ENCODE measurements at places on chromosomes 3 and 15.
A peak's percentile ranks its signal among the peaks of the same experiment; 100 is the strongest.

DNA sequence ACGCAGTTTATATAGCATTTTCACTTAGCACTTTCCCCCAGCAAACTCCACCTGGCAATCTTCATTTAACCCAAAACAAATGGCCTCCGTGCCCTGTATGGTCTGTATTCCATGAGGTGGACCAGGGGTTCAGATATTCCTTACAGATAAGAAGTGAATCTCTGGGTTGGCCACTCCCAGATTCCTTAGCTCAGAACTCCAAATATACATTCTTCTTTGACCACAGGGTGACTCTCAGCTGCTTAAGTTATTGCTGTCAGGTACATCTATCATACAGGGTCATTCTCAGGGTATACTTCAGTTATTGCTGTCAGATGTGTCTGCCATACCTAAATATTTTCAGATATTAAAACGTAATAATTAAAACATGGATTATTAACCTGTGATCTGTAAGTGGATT is 229.8 kb downstream of the TBL1XR1 start:
- no peak for DNase-seq

DNA sequence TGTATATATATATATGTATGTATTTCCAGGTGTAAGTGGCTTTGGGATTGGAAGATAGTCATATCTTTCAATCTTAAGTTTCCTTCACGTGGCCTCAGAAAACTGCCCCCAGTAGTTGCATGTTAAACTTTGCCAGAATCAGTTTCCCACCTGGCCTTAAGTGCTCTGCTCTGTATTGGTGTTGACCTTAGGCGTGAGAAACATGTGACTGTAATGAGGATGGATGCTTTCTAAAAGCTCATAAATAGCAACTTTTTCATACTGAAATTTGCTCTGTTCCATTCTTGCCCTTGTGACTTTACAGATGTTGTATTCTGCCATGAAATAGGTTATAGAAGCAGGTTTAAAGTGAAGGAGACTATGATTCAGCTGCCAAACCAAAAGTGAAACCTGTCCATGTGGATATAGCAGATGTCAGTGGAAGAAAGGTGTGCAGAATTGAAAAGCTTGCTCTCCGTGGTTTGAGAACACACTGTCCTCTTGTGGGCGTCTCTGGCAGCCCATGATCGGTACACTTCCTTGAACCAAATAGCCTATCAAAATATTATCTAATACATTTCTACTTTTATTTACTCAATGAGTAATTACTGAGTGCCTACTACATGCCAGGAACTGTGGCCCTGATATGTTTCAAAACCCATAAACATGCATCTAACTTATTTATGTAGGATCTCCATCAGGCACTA is 15.8 kb downstream of the SCG5 start:
- DNase-seq = no peak

- no peak for DNase-seq
Measured at GRCh38 chr3:70333080-70333479, 20.6 kb upstream of the MDFIC2 start.

GRCh38 chr3:149717391-149718056 is 34.8 kb downstream of the COMMD2 start:
- no peak for DNase-seq

GRCh38 chr15:39177561-39177960 is 403.3 kb upstream of the THBS1 start:
- no peak for DNase-seq

GRCh38 chr3:120752865-120753264 is 10.3 kb downstream of the GTF2E1 start:
- no peak for DNase-seq

- no peak for DNase-seq
Measured at GRCh38 chr15:77097248-77097721, 26.4 kb upstream of the TSPAN3 start.

- peak; percentile 46 for DNase-seq
Measured at GRCh38 chr3:71444028-71444860, 139.3 kb downstream of the FOXP1 start.

GRCh38 chr15:81152339-81152738 is 18.3 kb downstream of the CFAP161 start:
- no peak for DNase-seq

- DNase-seq = no peak
Measured at GRCh38 chr3:160545504-160545871, 19.9 kb downstream of the KPNA4 start.

DNA sequence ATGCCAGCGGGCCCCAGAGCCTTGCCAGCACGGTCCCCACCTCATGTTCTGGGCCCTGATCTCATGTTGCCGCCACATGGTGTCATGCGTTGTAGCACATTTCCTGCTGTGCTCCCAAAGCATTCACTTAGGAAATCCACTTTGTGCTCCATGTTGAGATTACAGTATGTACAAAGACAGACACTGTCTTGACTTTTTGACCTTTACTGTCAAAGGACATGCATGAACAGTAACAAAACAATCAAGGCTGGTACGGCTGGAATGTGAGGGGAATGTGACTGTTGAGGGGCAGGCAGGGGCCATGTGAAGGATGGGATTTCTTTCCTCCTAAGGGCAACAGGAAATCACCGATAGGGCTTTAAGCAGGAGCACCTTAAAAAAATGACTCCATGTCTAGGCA is 53.3 kb upstream of the RPL32 start:
- DNase-seq = no peak

DNA sequence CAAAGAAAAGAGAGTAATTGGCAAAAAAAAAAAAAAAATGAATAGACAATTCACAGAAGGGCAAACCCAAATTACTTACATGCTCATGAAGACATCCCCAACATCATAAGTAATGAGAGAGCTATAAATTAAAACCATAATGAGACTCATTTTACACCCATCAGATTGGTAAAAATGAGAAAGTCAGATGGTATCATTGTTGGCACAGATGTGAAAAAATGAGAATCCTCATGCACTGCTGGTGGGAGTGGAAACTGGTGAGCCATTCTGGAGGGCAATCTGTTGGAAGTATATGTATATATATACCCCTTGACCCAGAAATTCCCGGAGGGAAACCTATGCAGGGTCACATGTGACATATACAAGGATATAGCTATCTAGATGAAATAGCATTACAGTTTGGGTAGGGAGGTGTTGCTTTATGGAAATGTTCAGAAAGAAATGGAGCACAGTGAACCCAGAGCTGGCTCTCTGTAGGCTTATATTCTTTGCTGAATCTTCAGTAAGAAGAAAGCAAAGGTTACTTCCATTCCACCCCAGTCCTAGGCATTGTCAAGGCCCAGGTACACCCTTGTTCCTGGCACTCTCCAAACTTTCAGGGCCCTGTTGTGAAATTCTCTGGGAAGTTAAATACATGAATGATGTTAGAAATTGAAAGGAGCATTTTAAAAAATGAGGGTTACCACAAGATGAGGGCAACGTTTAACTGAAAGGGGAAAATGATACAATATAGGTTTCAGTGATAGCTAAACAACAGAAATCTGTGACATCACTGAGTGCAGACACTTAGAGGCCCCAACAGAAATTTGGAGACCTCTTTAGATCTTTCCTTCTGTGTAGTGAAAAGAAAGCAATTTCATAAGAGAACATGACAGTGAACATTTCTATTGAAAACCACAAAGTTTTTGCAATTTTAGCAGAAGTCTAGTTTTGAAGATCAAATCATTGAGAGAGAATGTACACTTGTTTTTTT is 132.7 kb upstream of the TPRG1 start:
- DNase-seq = no peak

- no peak for DNase-seq
Measured at GRCh38 chr15:33032053-33032452, 162.5 kb downstream of the FMN1 start.

- no peak for DNase-seq
Measured at GRCh38 chr3:102081572-102082289, 232.4 kb downstream of the NFKBIZ start.

DNA sequence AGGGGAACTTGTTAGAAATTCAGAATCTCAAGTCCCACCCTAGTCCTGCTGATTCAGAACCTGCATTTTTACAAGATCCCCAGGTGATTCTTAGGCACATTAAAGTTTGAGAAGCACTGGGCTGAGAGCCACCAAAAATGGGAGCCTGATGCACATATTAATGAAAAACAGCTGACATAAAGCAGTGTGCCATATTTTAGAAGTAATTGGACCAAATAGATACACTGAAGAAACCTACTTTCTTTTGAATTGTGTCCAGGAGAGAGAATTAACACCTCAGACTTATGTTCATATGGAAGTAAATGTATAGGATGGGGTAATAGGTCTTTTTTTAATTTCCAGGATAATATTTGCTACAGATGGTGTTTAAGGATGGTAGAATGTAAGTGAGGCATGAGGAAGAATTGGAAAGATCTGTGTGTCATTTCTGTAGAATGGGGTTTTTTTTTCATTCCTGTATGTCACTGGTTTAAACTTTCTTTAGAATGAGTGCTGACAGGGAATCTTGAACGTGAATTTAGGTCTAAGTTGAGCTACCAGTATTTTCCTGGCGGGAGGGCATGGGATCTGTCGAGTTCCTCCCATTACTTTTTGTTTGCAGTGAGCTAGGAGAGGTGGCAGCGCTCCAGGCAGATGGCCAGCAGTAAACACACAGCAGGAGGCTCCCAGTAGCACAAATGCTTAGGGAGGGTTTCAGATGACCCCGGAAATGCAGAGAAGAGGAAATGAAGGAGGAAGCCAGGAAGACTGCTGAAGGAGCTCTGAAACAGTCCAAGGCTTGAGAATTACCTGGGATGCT is 185.6 kb downstream of the PLCL2 start:
- DNase-seq = no peak

- no peak for DNase-seq
Measured at GRCh38 chr3:9399746-9400145, 2.3 kb downstream of the SETD5 start.

DNA sequence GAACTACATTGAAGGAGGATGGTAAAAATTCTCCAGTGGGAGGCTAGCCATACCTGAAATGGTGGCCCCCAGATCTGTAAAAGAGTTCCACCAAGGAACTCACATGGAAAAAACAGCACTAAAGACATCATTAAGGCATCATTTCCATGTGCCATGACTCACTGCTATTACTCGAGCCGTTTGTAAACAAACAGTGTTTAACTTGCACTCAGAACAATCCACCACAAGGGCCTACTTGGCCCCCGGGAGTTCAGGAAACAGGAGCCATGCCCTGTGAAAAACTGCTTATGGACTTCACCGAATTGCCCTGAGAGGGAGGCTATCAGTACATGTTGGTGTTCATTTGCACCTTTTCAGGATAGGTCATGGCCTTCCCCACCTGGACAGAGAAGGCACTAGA is 18.2 kb downstream of the CCR4 start:
- no peak for DNase-seq

DNA sequence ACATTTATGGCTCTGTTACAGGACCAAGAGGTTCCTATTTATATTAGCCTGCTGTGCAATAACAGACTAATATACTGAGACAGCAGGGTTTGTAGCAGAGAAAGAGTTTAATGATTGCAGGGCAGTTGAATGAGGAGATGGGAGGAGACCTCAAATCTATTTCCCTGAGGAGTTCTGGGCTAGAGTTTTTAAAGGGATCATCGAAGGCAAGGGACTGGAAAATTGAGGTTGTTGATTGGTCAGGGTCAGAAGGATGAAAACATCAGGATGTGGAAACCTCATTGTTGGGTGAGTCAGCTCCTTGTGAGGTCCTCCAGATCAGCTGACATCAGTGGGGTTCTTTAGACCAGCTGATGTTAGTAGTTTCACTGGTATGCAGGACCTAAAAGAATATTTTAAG is 60.6 kb upstream of the GOLGA8B start:
- no peak for DNase-seq

- DNase-seq = no peak
Measured at GRCh38 chr3:136631424-136631823, 120.8 kb downstream of the STAG1 start.

GRCh38 chr3:29605845-29606244 is 325.0 kb downstream of the RBMS3 start:
- DNase-seq = no peak

DNA sequence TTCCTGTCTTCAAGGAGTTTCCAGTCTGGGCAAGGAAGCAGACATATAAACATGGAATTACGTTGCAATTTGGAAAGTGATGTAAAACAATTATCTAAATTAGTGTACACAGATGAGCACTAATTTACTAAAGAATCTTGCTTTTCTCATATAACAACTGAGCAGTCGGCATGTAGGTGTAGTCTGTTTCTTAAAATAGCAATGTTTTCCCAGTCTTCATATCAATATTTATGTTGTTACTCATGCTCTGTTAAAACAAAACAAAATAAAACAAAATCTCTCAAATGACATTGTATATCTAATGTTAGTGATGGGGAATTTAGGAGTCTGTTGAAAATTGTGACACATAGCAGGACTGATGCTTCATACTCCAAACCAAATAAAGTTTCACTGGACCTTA is 75.6 kb downstream of the SAMMSON start:
- no peak for DNase-seq

DNA sequence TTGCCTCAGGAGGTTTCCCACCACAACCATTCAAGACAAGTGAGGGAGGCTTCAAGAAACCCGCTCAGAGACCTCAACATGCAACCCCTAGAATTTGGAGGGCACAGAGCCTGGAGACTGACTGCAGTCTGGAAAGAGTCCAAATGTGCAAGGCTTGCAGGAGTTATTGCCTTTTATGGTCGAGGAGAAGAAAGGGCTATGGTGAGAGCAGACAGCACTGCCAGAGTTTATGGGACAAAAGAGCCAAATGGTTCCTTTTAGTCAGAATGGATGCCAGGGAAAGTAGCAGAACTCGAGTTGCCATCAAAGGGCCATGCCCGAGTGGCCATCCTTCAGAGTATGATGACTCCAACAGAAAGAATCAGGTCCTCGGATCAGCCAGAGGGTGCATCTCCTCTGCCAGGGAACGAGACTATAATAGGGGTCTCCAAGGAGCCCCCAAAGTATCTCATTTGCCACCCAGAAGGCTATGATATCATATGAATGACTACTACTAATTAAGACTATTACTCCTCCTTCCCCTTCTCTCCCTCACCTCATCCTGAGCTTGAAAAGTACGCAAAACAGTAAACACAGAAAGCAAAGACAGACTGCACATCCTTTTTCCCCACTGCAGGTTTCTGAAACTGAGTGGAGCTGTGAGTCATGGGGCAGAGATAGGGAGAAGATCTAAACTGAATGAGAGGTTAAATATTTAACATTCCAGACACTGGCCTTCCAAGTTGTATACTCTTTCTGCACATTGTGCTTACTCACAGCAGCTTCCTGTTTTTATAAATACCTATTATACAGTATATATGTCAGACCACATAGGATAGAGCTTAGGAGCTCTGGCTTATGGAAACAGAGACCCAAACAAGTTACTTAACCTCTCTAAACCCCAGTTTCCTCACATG is 33.9 kb upstream of the TMCO5A start:
- DNase-seq = no peak

DNA sequence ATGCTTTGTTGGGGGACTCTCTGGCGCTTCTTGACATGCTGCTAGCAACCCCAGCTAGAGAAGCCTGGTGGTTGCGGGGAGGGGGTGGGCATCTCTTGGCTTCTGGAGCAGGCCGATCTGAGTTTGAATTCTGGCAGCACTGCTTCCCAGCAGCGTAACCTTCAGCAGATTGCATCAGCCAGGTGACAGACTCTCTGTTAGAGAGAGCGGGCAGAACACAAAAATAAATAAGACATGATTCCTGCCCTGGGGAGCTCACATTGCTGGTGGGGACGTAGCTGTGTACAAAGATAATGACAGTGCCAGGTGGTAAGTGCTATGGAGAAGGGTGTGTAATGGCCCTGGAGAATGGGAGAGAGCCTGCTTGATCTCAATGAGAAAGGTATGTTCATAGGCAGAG is 87.4 kb downstream of the THSD4 start:
- no peak for DNase-seq

- DNase-seq = no peak
Measured at GRCh38 chr3:192577811-192578210, 149.5 kb downstream of the FGF12 start.

Measured in activated T-cell treated with anti-CD3 and anti-CD28 coated beads for 48 hours (primary cell).